ENCODE measurements at places on chromosomes 1 and 21. TPM values are rescaled to one million over a fixed set of nuclear protein-coding genes. Genes with fewer than 3 reads are reported as not detected.

DNA sequence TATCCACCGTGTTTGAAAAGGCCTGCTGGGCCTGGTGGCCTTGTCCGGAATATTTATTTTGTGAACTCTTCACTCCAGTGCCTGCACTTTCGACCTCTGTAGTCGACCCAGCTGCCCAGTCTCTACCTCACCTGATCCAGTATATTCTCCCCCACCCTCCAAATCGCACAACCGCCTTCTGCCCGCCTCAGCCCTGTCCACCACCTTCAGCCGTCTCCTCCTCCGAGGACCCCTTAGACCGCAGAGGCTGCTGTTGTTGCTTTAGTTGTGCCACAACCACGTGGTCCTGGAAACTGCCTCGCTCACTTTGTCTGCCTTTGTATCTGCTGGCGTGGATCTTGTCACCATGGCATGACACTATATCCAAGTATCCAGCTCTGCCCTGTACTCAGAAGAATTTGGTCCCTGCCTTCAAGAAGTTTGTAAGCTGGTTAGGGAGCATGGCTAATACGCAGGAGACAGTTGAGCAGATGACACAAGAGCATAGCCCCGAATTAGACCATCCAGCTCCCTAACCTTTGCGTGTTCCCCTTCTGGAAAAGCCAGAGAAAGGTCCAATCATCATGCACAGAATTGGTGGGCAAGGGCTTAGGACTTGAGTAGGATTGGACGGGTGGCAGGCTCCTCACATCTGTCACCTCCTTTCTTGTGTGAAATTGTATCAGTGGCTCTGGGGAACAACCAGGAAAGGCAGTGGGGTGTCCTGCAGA lies 1.5 kb downstream of the PHGDH start:
- H3K4me1 ChIP-seq, result peaks cover 45% of the 10 kb centered on the region
- H3K27ac ChIP-seq, result peak overlapping the region; percentile 98
- no peak for DNase-seq
- peaks cover 21% of the 10 kb centered on the region for H3K27me3 ChIP-seq
- H3K4me3 ChIP-seq, result peak overlapping the region; percentile 83

GRCh38 chr1:245105815-245106410 lies 48.9 kb upstream of the KIF26B start:
- DNase-seq, result no peak
- H3K4me3 ChIP-seq, result no peak overlapping the region
- H3K4me1 ChIP-seq, result no peaks in the 10 kb centered on the region
- no peaks in the 10 kb centered on the region for H3K27me3 ChIP-seq
- no peak overlapping the region for H3K27ac ChIP-seq

DNA sequence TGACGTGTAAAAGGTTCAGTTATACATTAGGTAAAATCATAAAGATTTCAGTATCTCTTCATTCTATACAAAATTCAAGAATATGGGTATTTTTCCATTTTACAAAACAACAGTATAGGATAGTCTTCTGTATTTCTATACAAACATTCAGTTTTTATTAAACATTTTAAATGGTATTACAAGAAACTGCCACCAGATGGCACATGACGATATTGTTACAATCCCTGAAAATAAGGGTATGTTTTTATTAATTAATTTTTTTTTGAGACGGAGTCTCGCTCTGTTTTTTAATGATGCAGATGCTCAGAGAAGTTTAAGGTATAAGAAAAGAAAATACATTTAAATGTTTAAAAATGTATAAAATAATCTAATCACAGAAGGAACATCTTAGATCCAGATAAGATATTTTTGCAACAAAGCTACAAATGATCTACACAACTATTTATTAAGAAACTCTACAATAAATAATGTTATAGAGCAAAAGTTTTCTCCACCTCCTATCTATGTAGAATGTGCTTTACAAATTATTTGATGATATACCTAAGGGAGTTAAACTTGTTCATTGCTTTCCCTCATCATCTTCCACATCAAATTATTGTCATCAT lies 23.5 kb upstream of the RSBN1 start:
- H3K36me3 ChIP-seq, result no peaks in the 10 kb centered on the region
- H3K4me1 ChIP-seq, result peaks cover 3% of the 10 kb centered on the region
- no peak overlapping the region for H3K4me3 ChIP-seq
- peaks cover 7% of the 10 kb centered on the region for H3K27me3 ChIP-seq

- no peak for DNase-seq
- peaks cover 4% of the 10 kb centered on the region for H3K4me1 ChIP-seq
Observed at GRCh38 chr1:198619375-198620140, 19.3 kb upstream of the PTPRC start.

DNA sequence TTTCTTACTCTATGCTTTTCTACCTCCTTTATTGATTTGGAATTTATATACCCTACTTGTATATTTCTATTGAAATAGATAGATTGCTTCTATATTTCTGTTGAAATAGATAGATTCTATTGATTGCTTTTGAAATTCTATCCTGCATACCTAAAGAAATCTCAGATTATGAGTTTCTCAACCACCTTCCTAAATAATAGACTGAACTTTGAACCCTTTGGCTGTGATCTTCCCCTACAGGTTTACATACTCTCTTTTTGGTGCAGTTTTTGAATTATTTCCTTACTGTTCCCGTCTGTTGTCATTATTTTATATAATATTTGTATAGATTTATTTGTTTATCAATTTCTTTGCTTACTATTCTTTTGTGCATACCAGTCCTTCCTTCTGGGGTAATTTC lies 20.4 kb upstream of the CSF3R start:
- H3K27me3 ChIP-seq, result peaks cover 50% of the 10 kb centered on the region
- no peak for DNase-seq
- H3K36me3 ChIP-seq, result no peaks in the 10 kb centered on the region
- H3K4me3 ChIP-seq, result no peak overlapping the region
- no peaks in the 10 kb centered on the region for H3K4me1 ChIP-seq
- no peak overlapping the region for H3K27ac ChIP-seq

DNA sequence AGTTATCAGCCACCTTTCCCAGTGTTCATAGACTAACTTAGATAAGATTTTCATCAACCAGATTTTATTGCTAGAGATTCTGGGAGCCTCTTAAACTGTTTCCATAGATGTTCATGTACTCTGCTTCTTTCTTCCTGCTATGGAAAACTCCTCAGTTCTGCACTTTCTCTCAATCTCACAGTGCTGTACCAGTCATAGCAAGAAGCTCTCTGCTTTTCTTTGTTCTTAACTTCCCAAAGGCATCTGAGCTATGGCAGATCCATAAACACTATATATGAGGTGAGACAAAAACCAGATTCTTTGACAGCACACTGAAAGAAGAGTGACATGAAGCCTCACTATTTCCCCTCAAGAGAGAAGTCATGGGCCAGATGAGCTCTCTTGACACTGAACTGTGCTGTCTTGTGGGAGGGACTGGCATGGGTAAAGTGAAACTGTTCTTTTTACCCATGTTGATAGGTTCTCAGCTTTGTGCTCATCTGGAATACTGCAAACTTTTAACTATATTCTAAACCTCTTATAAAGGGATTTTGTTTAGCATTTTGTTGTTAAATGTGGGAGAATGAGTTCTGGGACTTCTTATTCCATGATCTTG lies 64.2 kb upstream of the LYPLAL1 start:
- peaks cover 4% of the 10 kb centered on the region for H3K36me3 ChIP-seq
- H3K27ac ChIP-seq, result no peak overlapping the region
- H3K4me3 ChIP-seq, result no peak overlapping the region
- H3K27me3 ChIP-seq, result no peaks in the 10 kb centered on the region
- no peaks in the 10 kb centered on the region for H3K4me1 ChIP-seq

GRCh38 chr1:18798533-18798932 lies 60.9 kb downstream of the TAS1R2 start:
- no peak overlapping the region for H3K4me3 ChIP-seq
- H3K27ac ChIP-seq, result no peak overlapping the region
- no peak for DNase-seq
- no peaks in the 10 kb centered on the region for H3K4me1 ChIP-seq
- H3K36me3 ChIP-seq, result no peaks in the 10 kb centered on the region
- H3K27me3 ChIP-seq, result peaks cover 2% of the 10 kb centered on the region

DNA sequence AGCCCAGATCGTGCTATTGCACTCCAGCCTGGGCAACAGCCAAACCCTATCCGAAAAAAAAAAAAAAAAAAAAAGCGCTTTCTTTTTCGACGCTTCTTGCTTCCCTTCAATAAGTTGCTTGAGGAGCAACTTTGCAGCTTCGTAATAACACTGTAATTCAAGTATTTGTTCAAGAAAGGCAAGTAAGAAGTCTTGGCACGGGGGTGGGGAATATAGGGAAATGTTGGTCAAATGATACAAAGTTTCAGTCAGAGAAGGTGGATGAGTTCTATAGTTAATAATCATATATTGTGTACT lies 871 bp upstream of the PSMA5 start:
- peaks cover 30% of the 10 kb centered on the region for H3K4me1 ChIP-seq
- no peak for DNase-seq
- peak overlapping the region; percentile 93 for H3K27ac ChIP-seq
- H3K4me3 ChIP-seq, result peak overlapping the region; percentile 91

DNA sequence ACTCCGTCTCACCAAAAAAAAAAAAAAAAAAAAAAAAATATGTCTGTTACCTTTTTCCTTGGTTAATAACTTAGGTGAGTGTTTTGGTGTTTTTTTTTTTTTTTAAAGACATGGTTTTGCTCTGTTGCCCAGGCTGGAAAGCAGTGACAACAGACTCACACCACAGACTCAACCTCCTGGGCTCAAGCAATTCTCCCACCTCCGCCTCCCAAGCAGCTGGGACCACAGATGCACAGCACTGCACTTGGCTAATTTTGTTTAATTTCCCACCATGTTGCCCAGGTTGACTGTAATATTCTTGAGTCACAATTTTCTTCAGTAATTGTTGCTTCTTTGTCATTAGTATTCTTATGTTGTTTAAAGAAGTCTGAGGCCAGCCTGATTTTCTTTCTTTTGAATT lies 149.2 kb upstream of the SYT6 start:
- no peaks in the 10 kb centered on the region for H3K36me3 ChIP-seq
- peaks cover 37% of the 10 kb centered on the region for H3K27me3 ChIP-seq
- H3K4me3 ChIP-seq, result no peak overlapping the region

DNA sequence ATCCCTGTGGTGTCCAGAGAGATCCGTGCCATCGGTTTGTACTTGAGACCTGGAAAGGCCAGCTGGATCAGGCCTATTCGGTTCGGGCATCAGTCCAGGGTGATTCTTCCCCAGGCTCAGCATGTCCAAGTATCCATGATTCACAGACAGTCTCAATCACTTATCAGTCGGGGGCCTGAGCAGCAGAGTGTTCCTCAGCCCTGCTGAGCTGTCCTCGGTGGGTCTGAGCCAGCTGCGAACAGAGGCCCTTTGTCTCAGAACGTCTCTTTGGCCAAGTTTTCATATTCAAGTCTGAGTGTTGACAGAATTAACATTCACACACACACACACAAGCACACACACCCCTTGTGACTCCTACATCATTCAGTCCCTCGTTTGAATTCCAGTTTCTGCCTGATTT lies 33.4 kb upstream of the OSBPL9 start:
- H3K27me3 ChIP-seq, result no peaks in the 10 kb centered on the region
- H3K27ac ChIP-seq, result no peak overlapping the region
- DNase-seq, result no peak
- no peak overlapping the region for H3K4me3 ChIP-seq
- H3K36me3 ChIP-seq, result no peaks in the 10 kb centered on the region

Gene LRRC8D
- total RNA-seq, result 21.2 TPM

Gene SH2D1B
- total RNA-seq, result not detected

Gene TNNI3K
- total RNA-seq, result not detected

Gene FBXO42
- total RNA-seq, result 22.2 TPM

Gene PDC
- total RNA-seq, result not detected

Gene RGS18
- total RNA-seq, result not detected

Gene LEMD1
- not detected for total RNA-seq
